ENCODE measurements at places on chromosomes 16 and 17.

DNA sequence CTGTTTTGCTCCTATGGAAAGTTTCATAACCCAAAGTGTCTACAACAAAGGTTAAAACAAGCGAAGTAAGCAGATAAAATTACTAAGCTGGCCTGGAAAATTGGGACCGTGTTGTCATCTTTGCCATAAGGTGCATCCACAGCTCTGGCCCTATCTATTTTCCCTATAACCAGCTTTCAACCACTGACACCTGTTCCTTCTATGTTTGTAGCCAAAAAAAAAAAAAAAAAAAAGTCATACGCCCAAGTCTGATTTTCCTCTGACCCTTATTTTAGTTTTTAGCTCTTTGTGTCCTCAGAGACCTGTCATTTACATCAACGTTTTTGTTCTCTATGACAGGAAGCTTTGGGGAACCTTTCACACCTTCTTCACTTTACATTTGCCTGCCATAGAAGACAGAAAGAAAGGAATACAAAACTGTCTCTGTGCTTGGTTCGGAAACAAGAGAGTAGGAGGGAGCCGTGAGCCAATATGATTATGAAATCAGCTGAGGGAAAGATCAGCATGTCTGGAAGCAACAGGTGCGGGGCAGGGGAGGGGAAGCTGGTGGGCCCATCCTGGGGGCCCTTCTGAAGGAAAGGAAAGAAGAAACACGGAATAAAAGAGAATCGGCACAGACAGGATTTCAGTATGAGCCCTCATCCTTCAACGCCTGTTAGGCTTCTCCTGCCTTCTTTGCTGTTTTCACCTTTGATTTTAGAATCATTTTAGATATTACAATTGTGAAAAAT lies 8.5 kb downstream of the HS3ST3A1 start:
- DNase-seq, result no peak

- no peak for DNase-seq
These were observed 4.6 kb upstream of the ZFHX3 start for GRCh38 chr16:73052576-73052975.

- DNase-seq, result no peak
These were observed 15.9 kb upstream of the C16orf95 start for GRCh38 chr16:87333101-87333500.

- DNase-seq, result no peak
These were observed 386.5 kb downstream of the CPPED1 start for GRCh38 chr16:12417030-12417814.
